Cardiac muscle cell (in vitro differentiated cells and primary cell): ENCODE measurements at places on chromosomes 12 and 14. TPM values are rescaled to one million over a fixed set of nuclear protein-coding genes. Genes with fewer than 3 reads are reported as not detected.

- DNase-seq: no peak
- no peak overlapping the region for H3K27ac ChIP-seq
- H3K4me1 ChIP-seq: no peaks in the 10 kb centered on the region
- H3K4me3 ChIP-seq: no peak overlapping the region
These were observed 118.9 kb downstream of the PIWIL1 start for GRCh38 chr12:130456375-130457199.

DNA sequence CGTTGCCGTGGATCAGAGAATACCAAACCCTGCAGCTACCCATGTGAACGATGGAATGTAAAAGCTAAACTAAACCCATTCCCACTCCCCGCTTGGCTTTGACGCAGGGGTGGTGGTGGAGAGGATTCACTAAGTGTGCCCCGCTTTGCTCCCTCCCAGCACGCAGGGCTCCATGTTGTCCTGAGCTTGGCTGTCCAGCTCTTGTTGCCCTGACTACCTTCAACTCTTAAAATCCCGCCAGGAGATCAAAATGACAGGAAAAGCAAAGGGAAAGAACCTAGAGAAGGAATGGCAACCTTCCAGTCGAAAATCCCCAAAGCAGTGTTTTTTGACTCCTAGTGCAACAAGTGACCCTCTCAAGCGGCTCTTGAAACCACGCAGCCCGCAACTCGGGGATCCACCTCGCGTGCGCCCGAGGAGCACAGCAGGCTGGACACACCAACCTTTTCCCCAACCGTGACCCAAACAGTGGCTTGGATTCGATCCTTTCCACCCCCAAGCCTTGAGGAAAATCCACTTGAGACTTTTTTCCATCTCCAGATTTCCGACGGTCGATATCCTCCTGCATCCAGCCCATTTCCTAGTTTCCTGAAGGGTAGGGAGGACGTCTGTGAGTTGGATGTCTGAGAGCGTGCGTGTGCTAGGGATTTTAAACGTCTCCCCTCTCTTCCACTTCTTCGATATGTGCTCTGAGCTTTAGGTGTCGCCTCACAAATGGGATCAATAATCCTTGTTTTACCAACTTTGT lies 1.4 kb downstream of the SYT10 start:
- H3K4me3 ChIP-seq: peak overlapping the region; percentile 73
- no peaks in the 10 kb centered on the region for H3K4me1 ChIP-seq
- no peaks in the 10 kb centered on the region for H3K36me3 ChIP-seq
- peaks cover 12% of the 10 kb centered on the region for H3K27me3 ChIP-seq
- H3K27ac ChIP-seq: no peak overlapping the region

GRCh38 chr14:35047976-35048513 lies 2.0 kb downstream of the FAM177A1 start:
- no peak for DNase-seq
- H3K27me3 ChIP-seq: no peaks in the 10 kb centered on the region
- H3K36me3 ChIP-seq: peaks cover 3% of the 10 kb centered on the region
- H3K27ac ChIP-seq: no peak overlapping the region

DNA sequence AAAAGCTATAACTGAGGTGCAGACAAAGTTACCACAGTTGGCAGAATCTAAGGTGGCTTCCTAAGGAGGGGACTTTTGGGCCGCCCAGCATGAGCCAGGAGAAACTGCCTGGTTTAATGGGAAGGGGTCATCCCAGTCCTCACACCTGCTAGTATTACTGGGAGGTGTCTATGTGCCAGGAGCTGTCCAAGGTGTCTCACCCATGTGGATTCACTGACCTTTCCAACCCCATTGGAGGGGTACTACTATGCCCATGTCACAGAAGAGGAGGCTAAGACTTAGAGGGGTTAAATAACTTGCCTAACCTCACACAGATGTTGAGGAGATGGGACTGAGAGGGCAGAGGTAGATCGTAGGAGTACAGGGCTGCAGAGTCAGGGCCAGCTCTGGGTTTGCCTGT lies 10.2 kb downstream of the ABCB9 start:
- H3K27ac ChIP-seq: no peak overlapping the region
- no peak overlapping the region for H3K4me3 ChIP-seq
- no peaks in the 10 kb centered on the region for H3K4me1 ChIP-seq
- no peaks in the 10 kb centered on the region for H3K27me3 ChIP-seq
- H3K36me3 ChIP-seq: no peaks in the 10 kb centered on the region

The EML1 gene
- 16.7 and 16.9 TPM in 2 replicates for polyA plus RNA-seq

The ABCD2 gene
- 0.12 TPM in 1 of 2 replicates, not detected in the other for polyA plus RNA-seq

The ZNF384 gene
- polyA plus RNA-seq: 38.2 and 44.1 TPM in 2 replicates

The IL22 gene
- not detected in 2 replicates for polyA plus RNA-seq

GRCh38 chr14:20820063-20820904 lies 17.6 kb upstream of the RNASE1 start:
- no peaks in the 10 kb centered on the region for H3K27me3 ChIP-seq
- no peak overlapping the region for H3K4me3 ChIP-seq
- no peak for DNase-seq
- H3K27ac ChIP-seq: no peak overlapping the region
- H3K4me1 ChIP-seq: no peaks in the 10 kb centered on the region

DNA sequence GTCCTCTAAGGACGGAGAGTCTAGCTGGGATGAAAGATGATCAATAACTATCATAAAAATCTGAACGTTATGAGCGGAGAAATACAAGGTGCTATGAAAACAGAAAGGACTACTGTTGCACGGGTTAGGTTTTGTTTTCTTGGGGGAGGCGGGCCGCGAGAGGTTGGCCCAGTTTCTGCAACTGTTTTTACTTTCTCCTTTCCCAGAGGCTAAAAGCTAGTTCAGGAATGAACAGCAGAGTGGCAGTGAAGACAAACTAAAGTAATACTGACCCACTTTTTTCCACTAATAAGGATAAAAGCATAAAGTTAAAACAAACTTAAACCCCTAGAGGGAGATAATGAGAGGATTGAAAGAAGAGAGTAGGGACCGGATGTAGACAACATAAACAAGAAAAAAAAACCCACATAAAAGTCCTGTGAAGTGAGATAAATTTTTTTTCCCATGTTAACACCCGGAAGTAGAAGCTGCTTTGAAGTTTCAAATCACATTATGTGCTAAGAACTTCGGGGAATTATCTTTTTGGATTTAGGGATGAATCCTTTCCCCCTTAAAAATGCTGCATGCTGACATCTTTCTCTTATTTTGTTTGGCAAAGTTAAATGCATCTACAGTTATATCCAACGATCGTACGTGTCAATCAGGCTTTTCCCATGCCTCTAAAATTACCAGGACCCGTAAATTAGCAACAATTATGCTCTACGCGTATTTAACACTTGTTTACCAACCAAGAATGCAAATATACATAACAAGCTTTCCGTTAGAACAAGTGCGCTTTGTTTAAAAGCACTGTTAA lies 1.0 kb upstream of the CDK17 start:
- H3K36me3 ChIP-seq: no peaks in the 10 kb centered on the region
- H3K4me1 ChIP-seq: peaks cover 19% of the 10 kb centered on the region
- DNase-seq: peak; percentile 4
- no peak overlapping the region for H3K27ac ChIP-seq
- H3K27me3 ChIP-seq: no peaks in the 10 kb centered on the region
- H3K4me3 ChIP-seq: peak overlapping the region; percentile 73

- peaks cover 39% of the 10 kb centered on the region for H3K36me3 ChIP-seq
- DNase-seq: no peak
- no peak overlapping the region for H3K4me3 ChIP-seq
- H3K27me3 ChIP-seq: no peaks in the 10 kb centered on the region
These were observed 21.8 kb downstream of the SENP1 start for GRCh38 chr12:48084066-48084465.

- H3K4me1 ChIP-seq: no peaks in the 10 kb centered on the region
- H3K27me3 ChIP-seq: no peaks in the 10 kb centered on the region
These were observed 1.6 kb downstream of the ANKRD33 start for GRCh38 chr12:51889216-51890132.

DNA sequence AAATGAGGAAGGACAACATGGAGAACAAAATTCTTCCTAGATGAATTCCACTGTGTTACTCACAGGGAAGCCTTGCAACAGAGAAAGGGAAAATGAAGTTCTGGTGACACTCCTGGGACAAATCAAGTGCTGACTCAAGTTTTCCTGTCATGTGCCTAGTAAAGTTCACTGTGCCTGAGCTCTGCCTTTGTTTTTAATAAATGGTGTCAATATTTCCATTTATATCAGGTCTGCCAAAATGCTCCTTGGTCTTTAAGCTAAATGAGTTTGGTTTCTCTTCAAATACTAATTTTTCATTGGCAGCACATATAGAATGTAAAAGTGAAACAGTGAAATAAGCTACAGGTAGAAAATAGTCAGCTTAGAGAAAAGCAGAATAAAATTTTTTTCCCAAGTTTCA lies 33.0 kb downstream of the HIGD1C start:
- no peaks in the 10 kb centered on the region for H3K27me3 ChIP-seq
- H3K4me3 ChIP-seq: no peak overlapping the region
- DNase-seq: peak; percentile 5
- no peaks in the 10 kb centered on the region for H3K4me1 ChIP-seq
- peaks cover 18% of the 10 kb centered on the region for H3K36me3 ChIP-seq

The RD3L gene
- polyA plus RNA-seq: 0.46 and 0.49 TPM in 2 replicates

The IFNG-AS1 gene
- polyA plus RNA-seq: 0.39 TPM in 1 of 2 replicates, not detected in the other
